NT2/D1 (cell line): ENCODE measurements at places on chromosomes 3 and 15.
A peak's percentile ranks its signal among the peaks of the same experiment; 100 is the strongest.

- DNase-seq = no peak
Observed at GRCh38 chr3:181713280-181713647, 1.5 kb downstream of the SOX2 start.

DNA sequence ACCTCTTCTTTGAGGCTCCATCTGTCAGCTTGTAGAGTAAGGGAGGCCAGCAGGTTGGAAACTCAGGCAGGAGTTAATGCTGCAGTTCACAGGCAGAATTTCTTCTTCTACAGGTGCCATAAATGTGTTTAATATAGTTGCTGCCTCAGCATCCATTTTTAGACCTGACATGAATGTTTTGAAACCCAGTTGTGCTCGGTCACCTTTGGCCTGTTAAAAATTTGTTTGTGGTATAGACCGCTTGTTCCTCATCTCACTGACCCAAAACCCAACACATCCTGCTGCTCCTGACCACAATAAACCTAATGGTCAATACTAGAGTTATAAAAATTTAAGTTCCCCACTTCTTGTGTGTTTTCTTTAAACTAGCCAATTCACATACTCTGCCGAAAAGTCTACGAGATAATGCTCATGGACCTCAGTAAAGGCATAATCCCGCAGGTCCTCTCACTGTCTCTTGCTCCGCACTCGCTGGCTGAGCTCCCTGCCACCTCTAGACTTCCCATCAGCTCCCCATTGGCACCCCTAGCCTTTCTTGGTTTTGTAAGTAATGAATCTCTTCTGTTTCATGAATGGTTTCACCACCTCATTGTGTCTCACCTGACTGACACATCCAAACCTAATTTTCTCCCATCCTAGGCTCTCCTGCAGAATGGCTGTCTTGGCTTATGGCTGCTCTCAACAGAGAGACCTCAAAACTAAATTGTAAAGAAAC, 138.5 kb upstream of the STRIT1 start:
- DNase-seq = no peak

GRCh38 chr3:194301730-194302129, 49.4 kb downstream of the CPN2 start:
- no peak for DNase-seq

DNA sequence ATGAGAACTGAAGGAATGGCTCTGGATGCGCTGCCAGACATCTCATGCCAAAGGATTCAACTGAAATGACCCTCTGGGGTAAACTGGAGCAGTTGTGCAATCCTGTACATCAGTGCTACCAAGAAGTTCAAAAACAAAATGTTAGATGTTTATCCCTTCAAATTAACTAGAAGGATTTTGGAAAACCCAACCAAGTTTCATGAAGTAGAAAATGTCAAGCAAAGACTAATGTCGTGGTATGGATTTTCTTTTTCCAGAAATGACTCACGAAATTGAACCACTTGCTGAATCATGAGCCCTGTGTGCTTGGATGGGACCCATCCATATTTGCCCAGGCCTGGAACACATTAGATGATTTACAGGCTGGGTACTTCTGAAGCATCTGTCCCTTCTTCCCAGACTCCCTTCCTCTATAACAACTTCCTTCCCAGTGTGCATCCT, 101.6 kb downstream of the LRTM1 start:
- DNase-seq = no peak

DNA sequence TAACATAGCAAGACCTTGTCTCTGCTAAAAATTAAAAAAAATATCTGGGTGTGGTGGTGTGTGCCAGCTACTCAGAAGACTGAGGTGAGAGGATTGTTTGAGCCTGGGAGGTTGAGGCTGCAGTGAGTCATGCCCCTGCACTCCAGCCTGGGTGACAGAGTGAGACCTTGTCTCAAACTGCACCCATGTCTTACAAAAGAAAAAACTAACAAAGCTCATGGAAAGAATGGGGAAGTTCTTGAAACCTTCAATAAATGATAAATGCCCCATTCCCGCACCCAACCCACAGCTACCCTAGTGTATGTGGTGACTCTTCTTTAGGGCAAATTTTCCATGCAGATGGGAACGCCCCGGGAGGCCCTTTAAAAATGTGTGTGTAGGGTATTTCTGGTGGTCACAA, 28.3 kb downstream of the RPLP1 start:
- DNase-seq = no peak

DNA sequence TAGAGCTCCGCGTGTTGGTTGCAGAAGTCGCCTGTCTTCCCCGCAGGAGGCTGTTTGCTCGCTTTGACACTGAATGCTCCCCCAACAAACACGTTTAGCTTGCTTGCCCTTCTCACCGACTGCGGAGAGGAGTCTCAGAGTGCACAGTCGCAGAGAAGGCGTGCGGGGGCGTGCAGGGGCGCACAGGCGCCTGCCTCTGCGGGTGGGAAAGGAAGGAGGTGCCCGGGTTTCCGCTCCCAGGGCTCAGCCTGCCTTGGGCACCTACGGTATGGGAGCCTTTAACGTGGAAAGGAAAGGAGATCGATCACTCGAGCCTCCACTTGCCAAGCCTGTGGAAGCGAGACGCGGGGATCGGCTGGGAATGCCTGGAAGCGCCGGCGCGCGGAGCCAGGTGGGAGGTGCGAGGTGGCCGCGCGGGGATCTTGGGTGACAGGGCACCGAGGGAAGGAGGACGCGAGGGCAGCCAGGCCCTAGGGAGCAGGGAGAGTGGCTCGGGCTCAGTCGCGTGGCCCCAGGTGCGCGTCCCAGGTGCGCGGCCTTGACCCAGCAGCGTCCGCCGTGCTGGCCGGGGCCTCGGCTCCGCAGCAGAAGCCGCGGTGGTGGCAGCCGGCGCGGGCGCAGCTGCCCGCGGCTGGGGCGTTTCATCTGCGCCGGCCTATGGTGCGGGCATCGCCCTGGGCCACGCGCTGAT, at the start of gene FAN1:
TSS of gene FAN1 (plus strand) at position 419 of the 691 bp plus-strand sequence. CDS start 749 bp downstream, outside the sequence.
- peak; percentile 66 for DNase-seq

DNA sequence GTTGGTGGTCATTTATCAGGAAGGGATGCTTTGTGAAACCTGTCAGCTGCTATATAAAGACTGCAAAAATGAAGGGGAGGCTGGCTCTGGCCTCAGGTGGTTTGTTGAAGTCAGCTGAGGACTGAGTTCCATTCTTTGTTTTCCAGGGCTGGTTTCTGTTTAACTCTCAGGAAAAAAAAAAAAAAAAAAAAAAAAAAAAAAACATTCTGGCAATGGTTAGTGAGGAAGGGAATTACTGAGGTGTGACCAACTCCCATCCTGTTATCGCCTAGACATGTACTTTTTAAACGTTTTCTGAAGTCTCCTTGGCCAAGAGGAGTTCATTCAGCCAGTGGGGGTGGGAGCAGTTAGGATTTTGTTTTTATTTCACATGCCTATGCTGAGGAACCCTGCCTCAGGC, 316.3 kb downstream of the OXSM start:
- DNase-seq = no peak

- DNase-seq = no peak
Observed at GRCh38 chr3:134718726-134719125, 67.9 kb upstream of the KY start.

DNA sequence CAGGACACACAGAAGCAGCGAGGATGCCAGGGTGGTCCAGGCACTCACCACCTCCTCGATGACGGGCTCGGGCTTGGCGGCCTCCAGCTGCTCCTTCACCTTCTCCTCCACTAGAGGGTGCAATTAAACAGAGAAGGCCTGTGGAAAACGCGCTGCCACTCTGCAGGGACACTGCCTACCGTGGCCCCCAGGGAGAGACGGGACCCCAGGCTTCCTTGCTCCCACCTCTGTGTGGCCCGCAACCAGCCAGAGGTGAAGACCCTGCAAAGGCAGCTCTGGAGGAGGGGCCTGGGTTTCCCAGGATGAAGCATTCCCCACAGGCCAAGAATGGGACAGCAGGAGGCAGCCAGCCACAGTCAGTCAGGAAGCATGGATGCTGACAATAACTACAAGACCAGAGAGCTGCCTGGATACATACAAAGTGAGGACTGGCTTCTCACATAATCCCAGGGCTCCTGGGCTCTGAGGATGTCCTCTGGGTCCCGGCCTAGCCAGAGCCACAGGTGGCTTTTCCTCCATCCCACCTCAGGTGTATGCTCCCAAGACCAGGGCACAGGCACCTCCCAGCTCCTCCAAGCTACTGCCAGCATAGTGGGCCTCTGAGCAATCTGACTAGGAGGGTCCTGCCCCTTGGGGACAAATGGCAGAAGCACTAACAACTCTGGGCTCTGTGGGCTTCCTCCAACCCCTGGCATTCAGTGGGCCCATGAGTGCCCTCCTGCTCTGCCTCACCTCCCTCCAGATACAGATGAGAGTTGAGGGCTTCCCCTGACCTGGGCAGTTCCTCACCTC, 46.2 kb downstream of the PTH1R start:
- no peak for DNase-seq

DNA sequence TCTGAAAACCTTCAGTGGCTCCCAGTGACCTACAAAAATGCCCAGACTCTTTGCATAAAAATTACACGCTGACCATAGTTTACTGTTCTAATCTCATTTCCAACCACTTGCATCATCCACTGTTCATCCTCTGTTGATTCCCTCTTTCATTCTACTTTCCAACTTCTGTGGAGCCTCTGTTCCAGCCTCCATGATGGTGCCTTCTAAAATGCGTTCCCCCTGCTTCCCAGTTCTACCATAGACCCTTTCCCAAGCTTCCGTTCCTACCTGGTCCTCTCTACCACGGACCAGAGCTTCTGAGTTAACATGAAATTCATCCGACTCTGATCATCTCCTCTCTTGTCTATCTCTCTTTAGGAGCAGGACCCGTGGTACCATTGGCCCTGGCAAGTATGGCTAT, 127.0 kb downstream of the THSD4 start:
- no peak for DNase-seq

DNA sequence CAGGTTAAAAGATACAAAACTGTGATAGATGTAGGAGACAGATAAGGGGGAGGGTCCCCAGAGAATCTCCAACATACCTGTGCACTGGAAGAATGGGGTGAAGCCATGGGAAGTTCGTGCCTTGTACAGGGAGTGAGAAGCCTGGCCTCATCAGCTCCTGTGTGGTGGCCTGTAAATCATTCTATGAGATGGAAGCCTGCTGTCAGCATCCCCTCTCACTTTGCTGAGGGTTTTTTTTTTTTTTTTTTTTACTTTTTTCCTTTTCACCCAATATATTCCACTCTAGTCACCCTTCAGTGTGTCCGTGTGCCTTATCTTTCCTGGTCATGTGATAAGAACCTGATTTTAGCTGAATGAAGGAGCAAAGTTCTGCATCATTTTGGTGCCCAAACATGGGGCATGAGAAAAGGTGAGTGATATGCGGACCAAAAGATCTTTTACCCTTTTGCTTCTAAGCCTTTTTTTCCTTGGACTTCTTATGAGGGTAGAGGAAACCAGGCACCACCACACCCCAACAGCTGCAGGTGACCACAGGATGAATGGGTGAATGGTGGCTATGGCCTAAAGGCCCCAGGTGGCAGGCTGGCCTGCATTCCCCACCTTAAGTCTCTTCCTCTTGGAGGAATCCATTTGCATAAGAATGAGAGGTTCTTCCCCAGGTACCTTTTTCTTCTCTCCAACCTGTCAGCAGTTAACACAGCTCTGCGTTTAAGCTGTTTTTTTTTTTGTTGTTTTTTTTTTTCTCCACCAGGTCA, 1345.0 kb downstream of the NSUN3 start:
- DNase-seq = peak; percentile 23

- no peak for DNase-seq
Observed at GRCh38 chr3:50295553-50296431, 3.4 kb downstream of the HYAL3 start.

GRCh38 chr15:88701561-88702095, 62.8 kb downstream of the ISG20 start:
- DNase-seq = no peak

GRCh38 chr15:62549345-62549970, 384.4 kb upstream of the C2CD4B start:
- DNase-seq = peak; percentile 42

DNA sequence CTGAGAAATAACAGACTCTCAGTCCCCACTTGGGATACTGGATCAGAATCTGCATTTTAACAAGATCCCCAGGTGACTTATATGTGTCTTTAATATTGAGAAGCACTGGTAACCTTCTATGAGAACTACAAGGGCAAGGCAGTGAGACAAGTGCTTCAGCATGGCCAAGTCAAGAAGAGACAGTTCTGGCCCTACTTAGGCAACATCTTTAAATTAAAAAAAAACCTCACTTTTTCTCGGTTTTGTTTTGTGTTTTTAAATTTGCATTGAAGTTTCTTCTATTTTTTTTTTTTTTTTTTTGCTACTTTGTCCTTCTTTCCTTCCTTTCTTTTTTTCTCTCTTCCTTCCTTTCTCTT, 42.5 kb upstream of the SPTSSB start:
- DNase-seq = no peak

DNA sequence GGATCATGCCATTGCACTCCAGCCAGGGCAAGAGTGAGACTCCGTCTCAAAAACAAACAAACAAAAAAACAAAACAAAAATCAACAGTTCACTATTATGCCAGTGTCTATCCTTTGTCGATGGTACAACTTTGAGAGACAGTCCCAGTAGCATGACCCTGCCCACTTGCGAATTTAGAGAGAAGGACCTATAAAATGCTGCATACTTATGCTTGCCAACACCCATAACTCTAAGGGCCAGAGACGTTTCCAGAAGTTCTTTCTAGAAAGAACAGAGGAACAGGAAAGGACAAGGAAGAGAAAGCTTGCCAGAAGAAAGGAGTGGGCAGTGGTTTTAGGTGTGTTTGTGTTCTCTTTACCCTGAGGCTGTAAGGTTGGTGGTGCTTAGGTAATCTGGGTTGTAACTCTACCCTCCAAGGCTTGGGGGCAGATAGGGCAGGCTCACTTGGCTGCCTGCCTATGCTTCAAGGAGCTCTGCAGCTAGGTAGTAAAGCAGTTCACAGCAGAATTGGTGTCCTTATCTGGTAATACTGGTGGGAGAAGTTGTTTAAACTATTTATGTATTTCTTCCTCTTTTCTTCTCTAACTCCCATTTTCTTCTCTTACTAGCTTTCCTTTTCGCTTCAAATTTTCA, 50.6 kb upstream of the SPPL2A start:
- no peak for DNase-seq

DNA sequence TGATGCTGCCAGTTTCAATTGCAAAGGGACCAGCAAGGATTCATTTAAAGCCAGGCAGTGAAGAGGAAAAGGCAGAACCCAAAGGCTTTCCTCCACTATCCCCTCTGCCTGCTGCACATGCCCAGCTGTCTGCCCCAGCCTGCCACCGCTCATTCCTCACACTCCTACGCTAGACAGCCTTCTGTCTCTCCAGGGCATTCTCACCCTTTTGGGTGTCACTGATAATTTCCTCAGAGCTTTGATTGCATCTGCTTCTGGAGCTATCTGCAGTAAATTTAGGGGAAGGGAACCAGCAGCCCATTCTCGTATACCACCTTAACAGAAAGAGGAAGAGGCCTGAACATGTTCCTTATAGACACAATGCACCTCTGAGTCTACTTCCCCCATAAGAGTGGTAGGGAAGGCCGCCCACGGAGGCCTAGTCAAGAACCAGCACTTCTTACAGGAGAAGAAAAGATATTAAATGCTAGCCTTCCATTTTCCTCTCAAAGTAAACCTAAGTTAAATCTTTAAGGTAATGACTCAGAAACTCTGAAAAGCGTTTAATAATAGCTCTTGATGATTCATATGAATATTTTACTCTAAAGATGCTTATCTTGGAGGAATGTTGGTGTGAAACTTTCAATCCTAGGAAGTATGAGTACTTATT, 20.9 kb downstream of the NUDT16 start:
- no peak for DNase-seq
